Fibroblast of the aortic adventitia (primary cell): ENCODE measurements at places on chromosomes 7 and 10. TPM values are rescaled to one million over a fixed set of nuclear protein-coding genes. Genes with fewer than 3 reads are reported as not detected.
A peak's percentile ranks its signal among the peaks of the same experiment; 100 is the strongest.

DNA sequence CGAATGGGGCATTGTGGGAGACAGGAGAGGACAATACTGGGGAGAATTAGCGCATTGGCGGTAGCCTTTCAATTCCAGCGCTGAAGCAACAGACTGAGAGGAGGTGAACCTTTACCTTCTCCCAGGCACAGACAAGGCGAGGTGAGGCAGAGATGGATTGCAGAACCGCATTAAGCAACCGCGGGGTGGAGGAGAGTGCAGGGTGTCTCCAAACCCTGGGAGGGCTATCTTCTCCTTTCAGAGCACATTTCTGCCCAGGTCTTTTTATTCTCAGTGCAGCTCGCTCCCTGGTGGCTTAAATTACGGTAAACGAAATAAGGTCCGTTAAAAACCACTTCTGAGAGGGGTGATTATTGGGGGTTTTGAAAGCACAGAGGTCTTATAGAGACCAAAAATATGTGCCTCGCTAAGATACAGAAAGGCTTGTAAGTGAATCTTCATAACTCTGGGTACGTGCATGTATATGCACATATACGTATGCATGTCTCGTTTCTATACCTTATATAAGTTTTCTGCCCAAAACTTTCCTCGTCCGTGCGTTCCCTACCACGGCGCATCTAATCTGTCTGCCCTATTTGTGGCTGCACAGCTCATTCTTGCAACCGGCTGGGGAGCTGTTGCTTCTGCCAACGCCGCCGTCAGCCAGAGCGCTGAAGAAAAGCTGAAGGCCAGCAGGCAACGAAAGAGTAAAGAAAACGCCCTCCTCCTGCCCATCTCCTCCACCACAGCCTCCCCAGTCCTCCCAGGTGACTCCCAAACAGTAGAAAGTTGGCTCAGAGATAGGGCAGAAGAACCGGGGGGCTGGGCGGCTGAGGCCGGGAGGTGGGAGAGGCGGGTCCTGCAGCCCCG, 895 bp upstream of the ZNF804B start:
- no peak for DNase-seq

- no peak for DNase-seq
These were observed 2.1 kb downstream of the ETV1 start for GRCh38 chr7:13987395-13987794.

DNA sequence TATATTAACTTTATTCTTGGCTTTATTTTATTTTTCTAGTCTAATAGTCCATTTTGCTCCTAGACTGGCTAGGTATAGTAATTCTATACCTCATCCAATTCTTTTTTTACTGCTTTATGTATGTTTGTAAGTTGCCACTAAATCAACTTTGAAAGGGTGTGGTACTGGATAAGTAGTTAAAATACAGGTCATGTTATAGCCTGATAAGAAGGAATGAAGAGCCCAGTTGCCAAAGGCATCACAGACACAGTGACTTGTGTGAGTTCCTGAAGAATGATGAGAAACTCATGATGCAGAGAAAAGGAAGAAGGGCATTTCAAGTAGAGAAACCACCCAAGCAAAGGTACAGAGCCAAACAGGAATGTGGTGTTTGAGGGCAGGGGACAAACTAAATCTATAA, 27.3 kb downstream of the NAPEPLD start:
- no peak for DNase-seq

DNA sequence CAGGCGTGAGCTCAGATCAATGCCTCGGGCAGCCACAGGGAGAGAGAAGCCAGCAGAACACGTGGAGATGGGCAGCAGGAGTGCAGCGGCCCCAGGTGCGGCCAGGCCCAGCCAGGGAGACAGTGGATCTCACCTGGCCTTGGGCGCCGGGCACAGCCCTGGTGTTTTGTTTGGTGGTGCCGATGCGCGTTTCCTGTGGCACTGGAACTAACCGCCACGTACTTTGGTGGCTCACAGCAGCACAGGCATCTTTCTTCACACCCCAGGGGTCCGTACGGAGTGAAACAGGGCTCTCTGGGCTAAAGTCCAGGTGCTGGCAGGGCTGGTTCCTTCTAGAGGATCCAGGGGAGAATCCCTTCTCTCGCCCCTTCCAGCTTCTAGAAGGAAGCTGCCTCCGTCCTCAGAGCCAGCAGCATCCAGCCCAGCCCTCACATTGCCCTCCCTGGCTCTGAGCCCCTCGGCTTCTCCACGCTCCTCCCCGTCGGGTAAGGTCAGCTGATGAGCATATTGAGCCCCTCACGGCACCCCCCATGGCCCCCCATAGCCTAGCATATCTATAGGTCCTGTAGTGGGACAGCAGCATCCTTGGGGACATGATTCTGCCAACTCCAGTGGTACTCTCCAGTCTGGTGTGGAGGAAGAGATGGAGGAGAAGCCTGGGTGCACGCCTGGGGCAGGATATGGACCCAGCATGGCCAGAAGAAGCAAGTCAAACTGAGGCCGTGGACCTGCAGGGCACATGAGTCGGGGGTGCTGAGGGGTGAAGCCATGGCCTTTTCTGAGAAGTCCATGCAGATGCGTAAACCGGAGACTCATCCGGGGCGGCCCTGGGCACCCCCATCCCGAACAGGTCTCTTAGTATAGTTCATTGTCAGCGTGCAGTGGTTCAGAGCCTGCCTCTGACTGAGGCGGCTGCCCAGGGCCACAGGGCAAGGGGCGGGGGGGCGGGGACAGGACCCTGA, 43.4 kb upstream of the PPP2R2D start:
- no peak for DNase-seq

- DNase-seq, result no peak
These were observed 92.9 kb upstream of the STK17A start for GRCh38 chr7:43490016-43490415.

DNA sequence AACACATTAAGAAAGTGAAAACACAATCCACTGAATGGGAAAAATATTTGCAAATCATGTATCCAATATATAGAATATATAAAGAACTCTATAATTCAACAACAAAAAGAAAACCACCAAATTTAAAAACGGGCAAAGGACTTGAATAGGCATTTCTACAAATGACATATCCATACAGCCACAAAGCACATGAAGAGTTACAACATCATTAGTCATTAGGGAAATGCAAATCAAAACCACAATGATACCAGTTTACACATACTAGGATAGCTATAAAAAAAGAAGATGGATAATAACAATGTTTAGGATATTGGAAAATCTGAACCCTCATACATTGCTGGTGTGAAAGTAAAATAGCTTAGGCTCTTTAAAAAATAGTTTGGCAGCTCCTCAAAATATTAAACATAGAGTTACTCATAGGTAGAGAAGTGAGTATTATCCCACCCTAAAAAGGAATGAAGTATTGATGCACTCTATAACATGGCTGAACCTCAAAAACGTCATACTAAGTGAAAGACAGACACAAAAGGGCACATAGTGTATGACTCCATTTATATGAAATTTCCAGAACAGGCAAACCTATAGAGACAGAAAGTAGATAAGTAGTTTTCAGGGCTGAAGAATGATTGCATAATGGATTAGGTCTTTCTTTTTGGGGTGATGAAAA, 4.5 kb downstream of the ZPBP start:
- DNase-seq, result no peak

DNA sequence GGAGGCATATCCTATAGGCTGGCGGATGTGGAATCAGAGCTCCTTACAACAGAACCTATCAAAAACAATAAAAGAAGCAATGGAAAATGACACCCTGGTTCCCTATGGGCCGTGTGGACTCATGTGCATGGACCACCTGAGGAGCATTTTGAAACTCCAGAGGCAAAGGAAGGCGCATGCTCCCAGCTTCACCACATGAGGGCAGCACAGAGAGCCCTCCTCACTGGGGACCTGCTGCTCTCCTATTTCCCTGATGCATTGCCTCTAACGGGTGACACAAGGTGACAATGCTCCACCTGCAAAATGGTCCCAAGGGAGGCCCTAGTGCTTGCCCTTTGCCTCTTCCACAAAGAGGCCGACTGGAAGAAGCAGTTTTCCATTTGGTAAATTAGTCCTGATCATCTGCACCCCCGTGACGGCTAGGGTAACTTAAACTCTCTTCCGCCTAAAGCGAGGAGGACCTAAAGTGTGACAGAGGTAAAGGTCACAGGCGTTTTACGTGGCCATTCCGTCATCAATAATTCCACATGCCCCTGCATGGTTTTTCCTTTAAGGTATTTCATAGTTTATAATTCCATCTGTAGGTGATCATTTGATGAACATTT, 67.7 kb downstream of the GPAM start:
- peak; percentile 29 for DNase-seq

DNA sequence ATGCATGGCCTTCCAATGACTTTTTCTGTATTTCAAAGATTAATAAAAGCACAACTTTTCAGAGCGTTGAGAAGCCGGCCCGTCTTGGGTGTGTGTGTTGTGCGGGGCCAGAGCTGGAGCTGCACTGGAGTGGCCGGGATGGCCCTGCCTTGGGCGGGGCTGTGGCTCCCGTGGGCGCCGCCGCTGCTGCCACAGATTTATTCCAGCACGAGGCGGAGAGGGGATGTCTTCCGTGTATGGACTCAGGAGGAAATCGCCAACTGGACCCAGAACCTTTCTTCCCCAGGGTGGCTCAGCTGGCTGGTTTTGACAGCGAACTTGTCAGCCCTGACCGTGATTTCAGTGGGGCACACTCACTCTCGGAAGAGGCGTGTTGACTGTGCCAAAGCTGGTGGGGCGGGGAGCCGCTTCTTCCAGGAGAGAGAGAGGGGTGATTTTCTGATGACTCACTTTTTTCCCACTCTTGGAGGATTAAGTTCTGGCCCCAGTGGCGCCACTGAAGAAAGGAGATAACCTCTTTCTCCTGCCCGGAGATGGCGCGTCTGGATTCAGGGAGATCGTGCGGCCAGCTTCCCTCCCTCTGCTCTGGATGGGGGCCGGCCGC, 72.4 kb downstream of the DNAJB6 start:
- DNase-seq, result no peak

GRCh38 chr10:121540732-121541395, 57.4 kb downstream of the FGFR2 start:
- DNase-seq, result no peak

- DNase-seq, result no peak
These were observed 473.4 kb downstream of the DNAJB6 start for GRCh38 chr7:157809863-157810851.

The TACC2 gene
- total RNA-seq, result 9.2 and 15.3 TPM in 2 replicates

- DNase-seq, result peak; percentile 90
These were observed 1.9 kb downstream of the TTYH3 start for GRCh38 chr7:2633538-2634266.

- peak; percentile 15 for DNase-seq
These were observed 60.6 kb upstream of the MSMB start for GRCh38 chr10:46106410-46107255.

DNA sequence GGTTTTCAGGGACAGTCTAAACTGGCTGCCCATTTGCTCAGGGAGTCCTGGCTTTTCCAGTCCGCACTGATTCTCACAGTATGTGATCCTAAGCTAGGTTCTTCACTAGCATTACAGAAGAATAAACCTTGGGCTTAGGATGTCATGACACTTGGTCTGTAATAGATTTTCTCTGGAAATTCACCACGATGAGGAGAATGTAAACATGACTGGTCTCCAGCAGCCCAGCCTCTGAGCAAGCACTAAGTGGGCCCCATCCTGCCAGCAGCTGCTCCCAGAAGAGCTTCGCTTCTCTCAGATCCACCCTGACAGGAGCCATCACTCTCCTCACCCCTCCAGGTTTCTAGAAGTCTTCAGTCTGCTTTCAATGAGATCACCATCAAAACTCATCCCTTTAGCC, 103.7 kb upstream of the ZPBP start:
- DNase-seq, result no peak

DNA sequence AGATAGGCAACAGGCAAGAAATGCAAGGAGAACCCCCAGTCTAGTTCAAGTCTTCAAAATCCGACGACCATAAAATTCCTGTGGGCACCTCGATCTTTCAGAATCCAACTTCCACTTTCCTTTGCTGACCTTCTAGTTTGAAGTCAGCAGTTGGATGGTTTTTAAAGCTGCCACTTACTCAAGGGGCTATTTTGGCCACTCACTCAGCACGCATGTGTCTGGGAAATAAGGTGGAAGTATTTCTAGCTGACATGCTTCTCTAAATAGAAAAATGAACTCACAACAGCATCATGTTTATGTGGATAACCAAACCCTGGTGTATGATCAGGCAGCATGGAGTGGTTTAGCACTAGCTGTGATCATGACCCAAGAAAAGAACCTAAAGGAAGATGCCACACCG, at the start of gene NRAP:
NRAP (minus strand) TSS at position 134 of the 400 bp plus-strand sequence. CDS start 159 bp downstream, outside the sequence.
- DNase-seq, result no peak

DNA sequence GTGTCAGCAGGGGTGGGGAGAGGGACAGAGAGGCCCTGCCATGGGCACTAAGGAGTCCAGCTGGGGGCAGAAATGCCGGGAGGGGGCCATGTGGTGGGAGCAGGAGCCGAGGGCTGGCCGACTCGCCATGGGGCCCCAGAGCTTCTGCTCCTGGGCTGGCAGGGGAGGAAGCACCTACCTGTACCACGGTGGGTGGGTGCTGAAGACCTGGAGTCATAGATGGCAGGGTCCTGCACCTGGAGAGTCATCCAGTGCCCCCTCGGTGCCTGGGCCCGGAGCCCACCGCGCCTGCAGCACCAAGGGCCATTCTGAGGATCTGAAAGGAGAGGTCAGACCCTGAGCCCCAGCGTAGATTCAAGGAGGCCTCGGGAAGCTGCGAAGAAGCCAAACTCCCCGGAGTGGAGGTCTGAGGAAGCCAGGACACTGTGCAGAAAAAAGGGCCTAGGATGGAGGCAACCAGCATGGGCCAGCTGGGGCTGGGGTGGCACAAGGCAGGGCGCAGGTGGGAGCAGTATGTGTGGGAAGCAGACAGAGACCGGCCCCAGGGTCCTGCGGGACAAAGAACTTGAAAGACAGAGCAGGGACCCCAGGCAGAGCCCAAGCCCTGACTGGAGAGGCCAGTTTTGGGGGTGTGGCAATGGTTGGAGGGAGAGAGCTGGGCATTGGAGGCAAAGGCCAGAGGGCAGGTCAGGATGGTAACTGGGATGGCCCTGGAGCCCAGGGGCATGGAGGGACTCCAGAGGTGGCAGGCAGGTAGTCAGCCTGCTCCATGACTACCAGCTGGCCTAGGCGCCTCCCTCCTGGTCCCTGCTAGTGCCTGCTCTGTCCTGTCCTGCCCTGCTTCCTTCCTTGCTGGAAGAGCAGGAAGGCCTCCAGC, 26.7 kb upstream of the SMARCD3 start:
- DNase-seq, result no peak

DNA sequence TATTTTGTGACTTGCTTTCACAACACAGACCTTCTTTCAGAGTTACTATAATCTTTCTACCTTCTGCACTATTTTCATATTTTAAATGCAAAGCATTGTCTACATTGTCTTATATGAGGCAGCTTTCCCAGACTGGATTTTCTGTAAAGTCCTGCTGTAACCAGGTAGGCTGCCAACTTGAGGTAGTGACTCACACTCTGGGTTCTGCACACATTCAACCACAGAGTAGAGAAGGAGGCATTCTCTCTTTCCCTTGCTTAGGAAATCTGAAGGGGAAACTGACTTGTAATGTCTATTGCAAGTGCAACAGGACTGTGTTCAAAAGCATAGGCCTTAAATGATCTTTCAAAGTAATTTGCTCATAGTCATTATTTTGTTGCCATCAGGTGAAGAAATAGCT, 461.4 kb downstream of the GRM8 start:
- DNase-seq, result peak; percentile 12
